Activated CD8-positive, alpha-beta memory T cell treated with anti-CD3 and anti-CD28 coated beads, Interleukin-2, amount 10 ng/mL, durations not matched to agents 7 days and 5 days (primary cell): ENCODE measurements at places on chromosomes 13 and 19. TPM values are rescaled to one million over a fixed set of nuclear protein-coding genes. Genes with fewer than 3 reads are reported as not detected.

Gene C19orf85
- not detected for total RNA-seq

DNA sequence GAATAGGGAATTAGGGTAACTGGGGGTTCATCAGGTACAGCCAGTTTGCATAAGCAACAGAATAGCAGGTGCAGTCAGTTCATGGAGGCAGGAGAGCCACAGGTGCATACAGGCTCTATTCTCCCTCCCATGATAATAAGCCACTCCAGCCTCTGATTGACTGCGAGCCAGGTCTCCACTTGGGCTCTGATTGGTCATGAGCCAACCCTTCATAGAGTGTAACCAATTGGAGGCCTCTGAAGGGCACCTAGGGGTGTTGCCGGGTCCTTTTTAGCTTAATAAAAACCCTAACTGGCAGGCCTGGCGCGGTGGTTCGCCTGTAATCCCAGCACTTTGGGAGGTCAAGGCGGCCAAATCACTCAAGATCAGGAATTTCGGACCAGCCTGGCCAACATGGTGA lies 8.7 kb upstream of the CKM start:
- no peak overlapping the region for H3K4me3 ChIP-seq
- DNase-seq: no peak
- peaks cover under 1% of the 10 kb centered on the region for H3K4me1 ChIP-seq

DNA sequence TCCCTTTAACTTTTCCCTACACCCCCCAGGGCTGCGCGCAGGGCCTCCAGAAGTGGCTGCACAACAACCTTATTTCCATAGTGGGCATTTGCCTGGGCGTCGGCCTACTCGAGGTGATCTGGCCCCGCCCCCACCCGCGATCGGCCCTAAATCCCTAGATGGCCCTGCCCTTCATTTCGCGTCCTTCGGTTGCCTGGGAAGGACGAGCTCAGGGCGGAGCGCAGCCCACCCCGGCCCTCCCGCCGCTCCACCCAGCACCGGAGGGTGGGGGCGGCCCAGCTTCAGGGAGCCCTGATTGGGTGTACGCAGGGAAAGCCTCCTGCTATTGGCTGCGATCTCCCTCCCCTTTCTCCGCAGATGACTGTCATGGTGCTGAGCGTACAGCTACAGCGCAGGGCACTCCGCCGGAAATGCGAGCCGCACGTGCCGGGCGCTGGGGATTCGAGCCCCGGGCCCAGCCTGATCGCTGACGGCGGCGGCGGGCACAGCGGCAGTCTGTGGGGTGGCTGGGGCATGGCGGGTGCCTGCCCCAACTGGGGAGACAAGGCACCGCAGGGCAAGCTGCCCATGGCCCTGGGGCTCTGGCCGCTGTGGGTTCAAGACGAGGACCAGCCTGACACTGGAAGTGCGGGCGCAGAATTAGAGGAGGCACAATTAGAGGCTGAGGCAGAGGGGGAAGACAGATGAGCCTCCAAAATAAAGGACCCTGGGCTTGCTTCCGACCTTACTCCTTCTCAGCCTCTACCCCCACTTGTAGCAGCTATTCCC lies 4.3 kb downstream of the CD37 start:
- no peak for DNase-seq
- peaks cover 29% of the 10 kb centered on the region for H3K36me3 ChIP-seq
- peak overlapping the region; percentile 28 for H3K27ac ChIP-seq
- H3K4me1 ChIP-seq: peaks cover 46% of the 10 kb centered on the region
- no peak overlapping the region for H3K4me3 ChIP-seq

DNA sequence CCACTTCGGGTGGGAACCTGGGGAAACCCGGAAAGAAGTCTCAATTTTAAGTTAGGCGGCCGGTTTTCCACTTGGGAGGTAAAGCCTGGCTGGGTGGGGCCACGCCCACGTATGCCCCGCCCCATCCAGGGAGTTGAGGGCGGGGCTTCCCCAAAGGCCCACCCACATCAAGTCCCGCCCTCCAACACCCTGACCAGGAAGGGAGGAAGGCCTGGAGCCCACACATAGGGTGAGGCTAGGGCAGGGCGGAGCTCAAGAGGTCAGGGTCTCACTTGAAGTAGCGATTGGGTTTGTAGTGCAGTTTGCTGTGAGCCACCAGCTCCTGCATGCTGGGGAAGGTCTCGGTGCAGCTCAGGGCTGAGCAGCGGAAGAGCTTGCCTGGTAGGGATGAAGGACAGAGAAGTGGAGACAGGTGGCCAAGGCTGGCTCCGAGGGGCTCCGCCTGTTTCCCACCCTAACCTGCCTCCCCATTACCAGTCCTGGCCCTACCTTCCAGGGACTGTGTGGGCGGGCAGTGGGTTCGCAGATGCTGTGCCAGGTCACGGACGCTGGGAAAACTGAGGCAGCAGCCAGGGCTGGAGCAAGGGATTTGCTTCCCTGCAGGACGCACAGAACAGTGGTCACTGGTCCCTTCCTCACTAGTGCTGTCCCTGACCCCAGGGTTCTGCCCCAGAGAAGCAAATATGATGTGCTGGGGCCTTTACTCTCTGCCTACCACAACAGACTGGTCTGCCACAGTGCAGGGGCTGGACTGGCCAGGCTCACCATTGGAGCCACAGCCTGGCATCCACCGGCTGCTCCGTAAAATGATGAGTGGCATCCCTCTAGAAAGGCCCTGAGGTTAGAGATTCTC lies 1.6 kb downstream of the ZNF414 start:
- DNase-seq: no peak
- H3K36me3 ChIP-seq: peaks cover 5% of the 10 kb centered on the region
- no peaks in the 10 kb centered on the region for H3K27me3 ChIP-seq

Gene KLK4
- total RNA-seq: not detected

GRCh38 chr13:97205982-97206381 lies 16.2 kb upstream of the MBNL2 start:
- H3K27me3 ChIP-seq: peaks cover 5% of the 10 kb centered on the region
- peaks cover 4% of the 10 kb centered on the region for H3K36me3 ChIP-seq
- H3K4me3 ChIP-seq: no peak overlapping the region
- no peak for DNase-seq

Gene MIER2
- total RNA-seq: 23.8 TPM

DNA sequence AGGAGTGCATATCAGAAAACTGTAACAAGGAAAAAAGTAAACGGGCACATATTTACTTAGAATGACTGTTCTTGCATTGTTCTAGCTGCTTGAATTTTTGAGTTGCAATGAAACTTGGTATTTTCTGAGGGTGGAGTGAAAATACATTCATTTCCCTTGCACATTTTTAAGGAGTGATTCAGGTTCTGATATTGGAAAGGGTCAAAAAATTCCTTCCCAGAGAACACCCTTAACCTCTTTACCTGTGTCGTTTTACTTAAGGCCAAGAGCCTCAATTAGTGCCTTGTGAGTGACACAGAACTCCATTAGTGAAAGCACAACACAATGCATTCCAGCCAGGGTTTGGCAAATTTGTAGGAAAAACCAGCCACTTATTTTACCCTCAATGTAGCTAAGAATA lies 2.3 kb downstream of the ITGBL1 start:
- no peak for DNase-seq
- no peaks in the 10 kb centered on the region for H3K36me3 ChIP-seq
- H3K27me3 ChIP-seq: peaks cover 28% of the 10 kb centered on the region
- peaks cover 4% of the 10 kb centered on the region for H3K4me1 ChIP-seq

GRCh38 chr13:67986234-67986633 lies 756.1 kb upstream of the PCDH9 start:
- no peak overlapping the region for H3K4me3 ChIP-seq
- H3K4me1 ChIP-seq: no peaks in the 10 kb centered on the region
- no peaks in the 10 kb centered on the region for H3K36me3 ChIP-seq
- no peaks in the 10 kb centered on the region for H3K27me3 ChIP-seq
- no peak overlapping the region for H3K27ac ChIP-seq
- no peak for DNase-seq

Gene RASGRP4
- 1.6 TPM for total RNA-seq

Gene ZNF17
- 14.6 TPM for total RNA-seq

Gene TMC4
- 1.3 TPM for total RNA-seq

Gene ODAD3
- 0.15 TPM for total RNA-seq

GRCh38 chr13:84972907-84973306 lies 826.3 kb downstream of the SLITRK6 start:
- DNase-seq: no peak
- no peaks in the 10 kb centered on the region for H3K27me3 ChIP-seq
- no peaks in the 10 kb centered on the region for H3K36me3 ChIP-seq
- H3K4me1 ChIP-seq: no peaks in the 10 kb centered on the region

DNA sequence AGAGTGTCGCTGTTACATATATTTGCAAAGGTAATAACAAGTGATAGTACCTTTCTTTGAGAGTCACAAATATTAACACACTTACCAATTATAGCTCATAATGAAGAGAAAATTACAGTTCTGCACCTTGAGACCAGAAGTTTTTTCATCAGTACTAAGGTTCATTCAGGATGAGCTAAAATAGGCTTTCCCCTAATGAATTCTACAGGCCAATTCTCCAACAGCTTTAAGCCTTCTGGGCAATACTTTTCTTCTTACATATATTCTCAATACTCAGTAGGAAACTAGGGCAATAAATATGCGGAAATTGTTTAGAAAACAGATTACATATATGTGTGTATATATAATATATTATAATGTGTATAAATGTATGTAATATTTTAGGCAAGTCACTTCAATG lies 2672.8 kb upstream of the PCDH20 start:
- H3K27ac ChIP-seq: no peak overlapping the region
- no peak for DNase-seq
- H3K36me3 ChIP-seq: no peaks in the 10 kb centered on the region
- no peaks in the 10 kb centered on the region for H3K27me3 ChIP-seq
- no peaks in the 10 kb centered on the region for H3K4me1 ChIP-seq

Gene WASF3
- not detected for total RNA-seq

DNA sequence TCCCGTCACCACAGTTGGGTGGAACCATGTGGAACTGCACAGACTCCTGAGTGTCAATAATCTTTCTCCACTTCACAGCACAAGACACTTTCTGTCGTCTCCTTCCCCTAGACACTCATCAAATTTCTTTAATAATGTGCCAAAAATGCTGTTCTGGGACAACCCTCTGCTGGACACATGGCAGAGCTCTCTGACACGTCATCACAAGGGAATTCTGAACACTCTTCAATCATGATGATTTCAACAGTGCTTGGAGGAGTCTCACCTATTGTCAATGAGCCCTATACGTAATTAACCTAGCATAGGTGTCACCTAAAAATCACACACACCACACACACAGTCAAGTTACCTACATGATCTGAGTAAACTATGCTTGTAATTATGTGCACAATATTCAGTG lies 141.3 kb downstream of the STOML3 start:
- no peak overlapping the region for H3K4me3 ChIP-seq
- H3K36me3 ChIP-seq: no peaks in the 10 kb centered on the region
- no peak for DNase-seq
- no peak overlapping the region for H3K27ac ChIP-seq
- peaks cover 2% of the 10 kb centered on the region for H3K27me3 ChIP-seq

DNA sequence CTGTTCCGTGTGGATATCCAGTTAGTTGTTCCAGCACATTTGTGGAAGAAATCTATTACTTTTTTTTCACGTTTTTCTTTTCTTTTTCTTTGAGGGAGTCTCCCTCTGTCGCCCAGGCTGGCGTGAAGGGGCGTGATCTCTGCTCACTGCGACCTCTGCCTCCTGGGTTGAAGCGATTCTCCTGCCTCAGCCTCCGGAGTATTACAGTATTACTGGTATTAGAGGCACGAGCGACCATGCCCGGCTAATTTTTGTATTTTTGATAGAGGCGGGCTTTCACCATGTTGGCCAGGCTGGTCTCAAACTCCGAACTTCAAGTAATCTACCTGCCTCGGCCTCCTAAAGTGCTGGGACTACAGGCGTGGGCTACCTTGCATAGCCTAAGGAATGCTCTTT lies 43.6 kb downstream of the ZNF611 start:
- peaks cover 34% of the 10 kb centered on the region for H3K36me3 ChIP-seq
- H3K4me1 ChIP-seq: peaks cover 24% of the 10 kb centered on the region
- peak overlapping the region; percentile 94 for H3K27ac ChIP-seq
- no peak for DNase-seq
- H3K27me3 ChIP-seq: no peaks in the 10 kb centered on the region

GRCh38 chr13:30027569-30028455 lies 177.4 kb upstream of the UBL3 start:
- H3K4me1 ChIP-seq: no peaks in the 10 kb centered on the region
- H3K36me3 ChIP-seq: no peaks in the 10 kb centered on the region
- no peak overlapping the region for H3K27ac ChIP-seq

DNA sequence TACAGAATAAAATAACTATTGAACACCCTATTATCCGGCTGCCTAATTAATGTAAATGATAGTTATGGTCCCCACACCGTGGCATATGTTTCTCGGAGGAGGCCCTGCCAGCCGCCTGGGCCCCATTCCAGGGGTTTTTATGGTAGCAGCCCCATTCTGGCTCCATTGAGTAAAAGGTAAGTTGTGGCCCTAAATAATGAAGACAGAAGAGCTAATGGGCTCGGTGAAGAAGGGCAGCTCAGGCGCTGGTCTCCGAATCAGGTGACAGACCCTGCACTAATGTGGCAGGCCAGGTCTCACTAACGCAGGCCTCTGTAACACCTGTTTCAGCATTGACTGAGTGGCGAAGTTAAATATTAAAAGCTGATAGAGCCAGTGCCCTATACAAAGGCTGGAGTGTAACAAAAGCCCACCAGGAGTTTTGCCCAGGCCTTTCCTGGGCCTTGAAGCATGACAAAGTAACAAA lies 19.1 kb downstream of the POP4 start:
- no peaks in the 10 kb centered on the region for H3K36me3 ChIP-seq
- peaks cover 73% of the 10 kb centered on the region for H3K4me1 ChIP-seq
- peak overlapping the region; percentile 87 for H3K4me3 ChIP-seq
- peak overlapping the region; percentile 97 for H3K27ac ChIP-seq
- no peaks in the 10 kb centered on the region for H3K27me3 ChIP-seq

Gene ETV2
- total RNA-seq: 1.2 TPM

DNA sequence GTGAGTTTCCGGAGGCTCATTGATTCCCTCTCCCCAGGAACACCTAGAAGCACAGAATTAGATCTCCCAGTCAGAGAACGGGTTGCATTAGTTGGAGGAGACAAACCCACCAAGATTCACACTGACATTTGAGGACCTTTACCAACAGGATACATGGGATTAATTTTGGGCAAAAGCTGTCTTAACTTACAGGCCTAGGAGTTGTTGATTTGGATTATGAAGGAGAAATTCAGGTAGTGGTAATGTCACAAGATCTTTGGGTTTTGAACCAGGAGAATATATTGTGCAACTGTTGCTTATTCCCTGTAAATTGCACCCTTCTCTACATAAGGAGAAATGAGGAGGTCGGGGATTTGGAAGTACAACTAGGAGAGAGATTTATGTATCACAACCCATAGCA lies 38.0 kb downstream of the POSTN start:
- no peaks in the 10 kb centered on the region for H3K27me3 ChIP-seq
- no peak for DNase-seq
